Right lobe of liver (tissue), 6 donors: ENCODE measurements at places on chromosomes 5 and 9.
A peak's percentile ranks its signal among the peaks of the same experiment; 100 is the strongest.

DNA sequence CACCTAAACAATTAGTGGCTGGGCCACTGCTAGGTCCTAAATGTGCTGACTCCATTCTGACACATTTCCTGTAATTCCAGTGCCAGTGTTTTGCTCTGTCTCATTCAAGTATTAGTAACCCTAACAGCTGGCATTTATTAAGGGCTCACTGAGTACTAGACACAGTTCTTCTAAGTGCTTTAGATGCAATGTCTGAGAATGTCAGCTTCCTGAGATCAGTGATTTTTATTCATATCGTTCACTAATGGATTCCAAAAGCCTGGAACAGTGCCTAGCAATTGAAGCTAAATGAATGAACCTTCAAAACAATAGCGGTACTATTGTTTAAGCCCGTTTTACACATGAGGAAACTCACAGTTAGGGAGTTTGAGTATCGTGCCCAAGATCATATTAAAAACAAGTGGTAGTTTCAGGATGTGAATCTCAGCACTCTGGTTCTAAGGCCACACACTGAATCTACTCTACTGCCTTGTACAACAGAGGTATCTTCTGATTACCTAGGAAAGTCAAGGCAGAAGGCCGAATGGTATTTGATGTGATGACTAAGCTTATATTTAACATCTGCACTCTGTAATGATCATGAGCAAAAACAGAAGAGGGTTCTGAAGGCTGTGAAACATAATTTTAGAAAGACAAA is 304.0 kb downstream of the PJA2 start:
- DNase-seq = no peak

- no peak for DNase-seq
These were observed 102.4 kb upstream of the PARP8 start for GRCh38 chr5:50564079-50564478.

DNA sequence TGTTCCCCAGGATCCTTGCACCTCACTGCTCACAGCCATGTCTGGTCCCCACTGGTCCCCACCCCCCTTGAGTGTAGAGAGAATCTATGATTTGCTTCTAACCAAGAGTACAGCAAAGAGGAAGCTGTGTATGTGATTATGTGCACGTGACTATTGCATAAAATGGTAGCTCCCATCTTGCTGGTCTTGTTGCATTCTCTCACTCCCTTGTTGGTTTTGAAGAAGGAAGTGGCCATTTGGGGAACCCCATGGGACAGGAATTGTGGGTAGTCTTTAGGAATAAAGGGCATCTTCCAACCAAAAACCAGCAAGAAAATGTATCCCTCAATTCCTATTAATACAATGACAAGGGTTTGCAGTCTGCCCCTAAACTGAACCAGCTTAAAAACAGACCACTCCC is 5.2 kb upstream of the FCN2 start:
- DNase-seq = peak; percentile 15

GRCh38 chr9:122218071-122218934 is 10.5 kb downstream of the LHX6 start:
- DNase-seq = no peak

DNA sequence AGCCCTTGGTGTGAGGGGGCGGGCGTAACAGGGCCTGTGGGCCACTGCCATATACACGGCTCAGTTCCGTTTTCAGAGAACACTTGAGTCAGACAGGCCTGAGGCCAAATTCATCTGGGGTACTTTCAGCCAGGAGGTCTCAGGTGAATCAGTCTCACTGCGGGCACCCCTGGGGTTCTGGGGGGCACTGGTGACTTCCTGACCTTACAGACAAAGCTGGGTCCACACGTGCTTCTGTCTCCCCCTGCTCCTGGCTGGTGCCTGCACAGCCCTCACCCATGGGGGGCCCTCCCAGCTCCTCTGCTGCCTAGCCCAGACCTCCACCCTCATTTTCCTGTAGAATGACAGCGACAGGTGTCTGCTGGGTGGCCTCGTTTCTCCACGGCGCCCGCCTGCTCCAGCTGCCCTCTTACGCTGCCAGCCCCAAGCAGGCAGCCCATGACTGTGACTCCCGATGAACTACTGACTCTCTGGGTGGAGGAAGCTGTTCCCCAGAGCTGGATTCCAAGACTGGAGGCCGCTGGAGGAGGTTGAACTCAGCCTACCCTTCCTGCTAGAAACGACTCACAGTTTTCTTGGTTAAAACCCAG is 374.1 kb upstream of the IRX4 start:
- DNase-seq = no peak

- DNase-seq = peak; percentile 44
These were observed 27.5 kb downstream of the PTGES2 start for GRCh38 chr9:128099932-128100491.

DNA sequence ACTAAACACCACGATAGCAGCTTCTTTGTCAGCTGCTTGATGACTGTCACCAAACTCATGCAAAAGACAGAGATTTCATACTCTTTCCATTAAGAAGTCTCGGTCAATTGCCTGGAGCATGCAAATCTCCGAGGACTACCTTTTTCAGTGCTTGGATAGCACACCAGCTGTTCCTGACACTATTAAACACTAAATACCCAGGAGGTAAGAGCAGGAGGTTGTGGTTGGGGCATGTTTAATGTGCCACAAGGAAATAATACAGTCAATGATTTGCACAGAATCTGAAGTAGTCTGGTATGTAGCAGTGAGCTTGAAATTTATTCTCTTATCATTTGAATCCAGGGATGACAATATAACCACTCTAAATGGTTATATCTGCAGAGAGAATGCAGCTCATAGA is 996.2 kb downstream of the CDH12 start:
- DNase-seq = no peak

- no peak for DNase-seq
These were observed 91.1 kb upstream of the CER1 start for GRCh38 chr9:14813336-14814248.

DNA sequence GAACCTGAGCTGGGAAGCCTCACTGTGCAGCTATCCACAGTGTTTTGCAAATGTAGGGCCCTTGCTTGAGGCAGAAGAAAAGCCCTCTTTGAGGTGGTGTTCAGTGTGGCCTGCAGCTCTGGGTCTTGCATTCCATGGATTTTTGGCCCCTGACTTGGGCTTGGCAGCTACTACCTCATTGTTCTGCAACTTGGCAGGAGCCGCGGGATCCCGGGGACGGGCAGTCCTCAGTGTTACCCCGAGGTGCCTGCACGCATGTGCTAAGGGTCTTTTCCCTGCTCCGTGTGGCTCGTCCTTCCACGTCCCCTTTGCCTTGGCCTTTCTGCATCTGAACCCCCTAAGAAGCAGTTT is 39.8 kb downstream of the NEK6 start:
- DNase-seq = no peak

- no peak for DNase-seq
These were observed 400 bp downstream of the TIFAB start for GRCh38 chr5:135451581-135452320.

GRCh38 chr9:128162215-128163026 is 2.4 kb downstream of the BBLN start:
- no peak for DNase-seq
